H9 (cell line): ENCODE measurements at places on chromosomes 16 and 17. TPM values are rescaled to one million over a fixed set of nuclear protein-coding genes. Genes with fewer than 3 reads are reported as not detected.

GRCh38 chr17:66677201-66677981, 157.5 kb upstream of the CACNG5 start:
- DNase-seq, result peak; percentile 22

LHX1 gene
- total RNA-seq, result 0.20 and 0.22 TPM in 2 replicates

DNA sequence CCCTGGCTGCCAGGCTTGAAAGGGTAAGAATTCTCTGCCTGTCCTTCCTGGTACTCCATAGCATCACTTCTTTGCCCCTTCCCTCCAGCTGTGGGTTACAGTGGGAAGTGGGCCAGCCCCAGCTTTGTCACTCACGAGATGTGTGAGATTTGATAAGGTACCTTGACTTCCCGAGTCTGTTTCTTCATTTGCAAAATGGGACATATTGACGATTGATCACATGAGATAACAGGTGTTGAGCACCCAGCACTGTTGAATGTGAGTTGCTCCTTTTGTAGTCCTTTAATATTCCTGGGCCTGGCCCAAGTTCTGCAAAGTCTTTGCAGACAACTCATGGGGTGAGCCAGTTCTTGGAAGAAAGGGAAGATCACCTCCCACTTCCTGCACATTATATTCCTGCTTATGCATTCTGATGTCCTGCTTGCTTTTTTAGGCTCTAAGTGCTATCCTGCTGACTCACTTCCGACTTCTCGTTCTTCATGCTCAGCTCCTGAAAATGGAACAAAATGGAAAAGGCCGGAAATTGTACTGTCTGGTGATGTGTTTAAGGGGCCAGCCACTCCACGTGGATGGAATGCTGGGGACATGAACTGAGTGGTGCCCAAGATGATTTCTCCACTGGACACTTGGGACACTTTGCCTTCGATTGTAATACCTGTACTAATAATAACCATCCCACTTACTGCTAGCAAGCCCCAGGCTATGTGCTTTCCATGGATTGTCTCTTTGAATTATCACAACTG, 8.3 kb upstream of the NLK start:
- DNase-seq, result no peak

GRCh38 chr16:13866073-13866472, 53.9 kb upstream of the ERCC4 start:
- DNase-seq, result peak; percentile 83

- peak; percentile 97 for DNase-seq
These were observed at the start of gene EEF2K for GRCh38 chr16:22206013-22206841. Gene EEF2K (plus strand): TSS chr16:22206278. CDS start chr16:22225730, 19,452 bp downstream.

DNA sequence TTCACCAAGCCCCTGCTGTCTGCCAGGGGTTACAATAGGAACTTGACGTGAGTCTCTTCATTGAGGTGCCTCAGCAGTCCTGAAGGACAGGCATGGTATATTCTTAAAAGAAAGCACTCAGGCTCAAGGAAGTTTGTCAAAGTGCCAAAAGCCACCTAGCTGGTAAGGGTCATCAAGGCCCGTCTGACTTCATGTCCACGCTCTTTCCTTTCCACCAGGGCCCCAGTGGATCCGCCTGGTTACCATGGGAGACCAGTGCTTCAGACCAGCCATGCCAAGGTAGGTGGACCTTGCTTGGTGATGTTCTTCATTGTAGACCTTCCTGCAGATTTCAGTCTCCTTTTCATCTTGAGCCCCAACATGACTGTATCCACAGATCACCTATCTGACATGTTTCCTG, 27.6 kb upstream of the CCL1 start:
- peak; percentile 12 for DNase-seq

TP53TG3 gene
- total RNA-seq, result not detected in 2 replicates
